Activated naive CD4-positive, alpha-beta T cell (primary cell): ENCODE measurements at places on chromosomes 7 and 10.

- DNase-seq, result no peak
Measured at GRCh38 chr7:15015545-15016314, 113.2 kb upstream of the DGKB start.

- no peak for DNase-seq
Measured at GRCh38 chr7:101597941-101598340, 31.2 kb downstream of the MYL10 start.

DNA sequence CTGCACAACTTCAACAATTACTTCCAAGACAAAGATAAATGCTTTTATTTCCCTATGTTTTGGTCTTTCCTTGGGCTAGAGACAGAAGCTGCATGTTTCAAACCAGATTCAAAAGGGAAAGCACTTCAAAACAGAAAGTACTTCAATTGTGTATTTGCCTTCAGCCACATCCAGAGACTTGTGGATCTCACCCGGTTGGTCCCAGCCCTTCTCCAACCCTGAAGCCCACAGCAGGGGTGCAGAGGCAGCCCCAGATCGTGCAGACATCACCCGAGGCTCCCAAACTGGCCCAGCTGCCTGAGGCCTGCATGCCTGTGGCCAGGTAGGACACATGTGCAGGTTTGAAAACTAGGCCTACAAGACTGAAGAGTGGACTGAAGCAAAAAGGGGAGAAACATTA, 80.8 kb downstream of the ALOX5 start:
- no peak for DNase-seq

- no peak for DNase-seq
Measured at GRCh38 chr7:96287132-96287531, 34.8 kb downstream of the SLC25A13 start.

DNA sequence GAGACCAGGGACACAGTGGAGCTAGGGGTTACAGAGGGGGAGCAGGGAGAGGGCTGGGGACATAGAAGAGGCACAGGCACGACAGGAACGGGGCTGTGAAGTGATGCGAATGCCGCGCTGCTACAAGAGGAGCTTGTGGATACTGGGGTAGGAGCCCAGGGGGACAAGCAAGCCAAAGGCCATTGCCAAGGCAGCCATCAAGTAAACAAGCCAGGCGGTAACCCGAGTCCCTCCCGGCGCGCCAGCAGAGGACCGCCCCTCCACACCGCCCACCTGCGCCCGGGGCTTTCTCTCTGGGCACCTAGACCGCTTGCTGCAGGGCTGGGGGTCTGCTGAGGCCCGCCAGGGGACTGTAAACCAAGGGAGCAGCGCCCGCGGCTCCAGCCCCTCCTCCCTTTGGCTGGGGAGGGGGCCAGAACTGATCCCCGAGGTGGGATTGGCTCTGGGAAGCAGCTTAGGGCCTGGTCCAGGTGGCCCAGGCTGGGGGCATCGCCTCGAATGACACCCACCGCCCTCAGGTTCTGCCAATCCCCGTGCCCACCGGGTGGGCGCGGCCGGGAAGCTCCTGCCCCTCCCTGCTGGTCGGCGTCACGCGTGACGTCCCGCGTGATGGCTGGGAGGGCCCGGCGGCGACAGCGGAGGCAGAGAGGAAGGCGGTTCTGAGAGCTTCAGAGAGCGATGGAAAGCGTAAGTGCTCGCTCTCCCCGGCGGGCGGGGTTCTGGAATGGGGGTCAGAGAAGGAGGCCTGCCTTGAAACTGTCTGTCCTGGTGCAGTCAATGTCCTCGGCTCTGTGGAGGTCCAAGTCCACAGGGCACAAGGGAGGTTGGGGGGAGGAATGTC, 982 bp downstream of the SFXN3 start:
- DNase-seq, result peak; percentile 67

DNA sequence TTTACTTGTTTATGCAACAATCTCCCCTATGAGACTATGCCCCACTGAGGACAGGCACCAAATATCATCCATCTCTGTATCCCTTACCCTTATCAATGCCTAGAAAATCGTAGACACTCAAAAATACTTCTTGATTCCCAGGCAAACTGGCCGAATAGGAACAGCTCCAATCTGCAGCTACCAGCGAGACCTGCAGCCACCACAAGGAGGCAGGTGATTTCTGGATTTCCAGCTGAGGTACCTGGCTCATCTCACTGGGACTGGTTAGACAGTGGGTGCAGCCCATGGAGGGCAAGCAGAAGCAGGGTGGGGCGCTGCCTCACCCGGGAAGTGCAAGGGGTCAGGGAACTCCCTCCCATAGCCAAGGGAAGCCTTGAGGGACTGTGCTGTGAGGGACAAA, 10.8 kb upstream of the PPP1R3C start:
- no peak for DNase-seq

DNA sequence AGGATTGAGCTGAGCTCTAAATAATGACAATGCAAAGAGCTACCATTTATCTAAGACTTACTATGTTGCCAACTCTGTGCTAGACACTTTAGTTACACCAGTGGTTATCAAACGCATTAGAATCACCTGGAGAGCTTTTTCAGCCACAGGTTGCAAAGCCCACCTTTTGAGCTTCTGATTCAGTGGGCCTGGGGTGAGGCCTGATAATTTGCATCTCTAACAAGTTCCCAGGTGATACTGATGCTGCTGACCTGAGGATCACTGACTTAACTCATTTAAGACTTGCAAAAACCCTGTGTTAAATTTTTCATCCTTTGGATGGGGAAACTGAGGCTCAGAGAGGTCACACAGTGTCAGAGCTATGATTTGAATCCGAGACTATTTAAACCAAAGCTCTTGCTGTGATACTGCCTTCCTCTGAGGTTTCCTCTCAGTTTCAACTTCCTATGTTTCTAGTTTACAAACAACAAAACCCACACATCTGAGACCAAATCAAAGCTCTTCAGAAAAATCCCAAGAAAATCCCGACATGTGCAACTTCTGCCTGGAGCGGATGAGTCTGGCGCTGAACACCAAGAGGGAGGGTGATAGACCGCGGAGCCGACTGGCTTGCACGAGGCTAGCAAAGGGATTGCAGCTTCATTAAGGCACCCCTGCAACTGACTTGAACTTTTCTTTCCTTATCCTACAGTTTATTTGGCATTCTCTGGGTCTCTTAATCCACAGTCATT, 124.9 kb downstream of the CYP26A1 start:
- DNase-seq, result no peak

GRCh38 chr7:123844712-123845219, at the start of gene HYAL4:
Gene HYAL4, plus strand, starts transcription at chr7:123845169. Its CDS starts 23,105 bp downstream, at chr7:123868274.
- DNase-seq, result no peak

- no peak for DNase-seq
Measured at GRCh38 chr10:104924101-104924795, 283.2 kb downstream of the SORCS3 start.

DNA sequence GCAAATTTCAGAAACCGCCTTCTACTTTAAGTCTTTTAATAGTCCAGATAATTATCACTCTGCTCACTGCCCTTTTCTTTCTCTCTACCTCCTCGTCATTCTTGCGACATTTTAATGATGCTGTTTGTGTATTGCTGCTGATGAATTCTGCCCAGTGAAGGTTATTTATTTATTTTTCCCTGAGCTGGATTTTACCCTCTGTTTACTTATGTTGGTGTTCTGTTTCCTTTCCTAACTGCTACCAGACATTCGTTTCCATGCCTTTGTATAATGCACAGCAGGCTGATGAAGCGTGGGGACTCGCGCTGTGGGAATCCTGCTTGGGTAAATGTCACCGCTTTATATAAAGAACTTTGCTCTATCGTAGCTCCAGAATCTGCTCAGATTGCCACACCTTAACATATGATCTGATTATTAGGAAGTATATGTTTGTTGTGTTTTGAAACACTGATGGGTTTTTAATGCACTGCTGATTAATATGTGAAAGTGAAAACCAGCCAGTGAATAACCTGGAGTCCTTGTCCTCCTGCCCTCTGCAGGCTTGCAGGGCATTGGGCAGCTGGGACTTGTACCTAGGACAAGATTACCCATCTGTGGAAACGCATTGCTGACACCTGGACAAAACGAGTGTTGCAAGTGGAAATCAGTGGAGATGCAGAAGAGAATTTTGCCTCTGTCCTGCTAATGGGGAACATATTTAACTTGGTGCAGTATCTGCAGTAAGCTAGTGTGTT, 291.5 kb downstream of the SDK1 start:
- DNase-seq, result no peak

- no peak for DNase-seq
Measured at GRCh38 chr7:9022456-9022855, 589.0 kb downstream of the NXPH1 start.

DNA sequence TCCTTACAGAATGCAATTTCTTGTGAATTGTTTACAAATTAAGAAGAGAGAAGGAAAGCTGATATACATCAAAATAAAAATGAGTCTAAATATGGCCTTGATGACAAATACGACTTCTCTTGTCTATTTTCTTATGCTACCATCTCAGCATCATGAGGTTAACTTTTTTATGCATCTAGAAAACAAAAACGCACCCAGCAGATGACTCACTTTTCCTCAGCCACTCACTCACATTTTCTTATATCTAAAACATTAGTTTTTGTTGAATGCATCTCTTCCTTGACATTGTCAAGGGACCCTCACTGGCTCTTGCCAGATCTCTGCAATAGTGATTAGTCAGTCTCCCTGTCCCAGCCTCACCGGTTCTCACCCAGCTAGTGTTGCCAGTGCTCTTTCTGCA, 256.4 kb upstream of the SLC26A5 start:
- DNase-seq, result no peak

- no peak for DNase-seq
Measured at GRCh38 chr7:119888251-119888650, 384.7 kb upstream of the KCND2 start.

GRCh38 chr7:22559829-22560489, 60.0 kb upstream of the STEAP1B start:
- no peak for DNase-seq

DNA sequence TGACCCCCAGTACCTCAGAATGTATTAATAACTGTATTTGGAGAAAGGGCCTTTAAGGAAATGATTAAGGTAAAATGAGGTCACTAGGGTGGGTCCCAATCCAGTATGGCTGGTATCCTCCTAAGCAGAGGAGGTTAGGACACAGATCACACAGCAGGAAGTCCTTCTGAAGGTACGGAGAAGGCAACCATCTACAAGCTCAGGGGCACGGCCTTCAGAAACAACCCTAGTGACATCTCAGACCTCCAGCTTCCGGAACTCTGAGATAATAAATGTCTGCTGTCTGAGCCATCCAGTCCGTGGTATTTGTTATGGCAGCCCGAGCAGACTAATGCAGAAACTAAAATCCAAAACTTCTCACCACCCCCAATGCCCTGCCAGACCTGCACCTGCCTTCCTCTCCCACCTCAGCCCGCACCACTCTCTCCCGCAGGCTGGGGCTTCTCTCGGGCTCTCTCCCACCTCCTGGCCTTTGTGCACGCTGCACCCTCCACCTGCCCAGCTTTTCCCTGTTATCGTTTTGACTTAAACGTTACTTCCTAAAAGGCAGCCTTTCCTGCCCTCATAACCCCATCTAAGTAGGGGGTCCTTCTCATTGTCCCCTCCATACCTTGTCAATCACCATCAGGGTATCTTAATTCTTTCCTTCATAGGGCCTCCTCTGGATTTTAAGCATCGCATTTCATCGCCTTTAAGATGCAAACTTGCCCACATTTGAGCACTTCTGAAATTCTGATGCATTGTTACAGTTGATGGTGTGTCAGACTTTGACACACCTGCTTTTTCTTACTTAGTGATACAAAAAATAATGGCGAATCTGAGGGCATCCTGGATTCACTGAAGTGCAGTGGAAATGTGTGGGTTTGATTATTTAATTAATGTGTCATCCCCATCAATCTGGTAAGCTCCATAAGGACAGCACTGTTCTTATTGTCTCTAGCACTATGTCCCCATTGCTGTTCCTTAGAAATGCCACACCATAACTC, 32.2 kb upstream of the AQP1 start:
- DNase-seq, result no peak

GRCh38 chr10:73780966-73781365, 882 bp upstream of the CHCHD1 start:
- no peak for DNase-seq
